ENCODE measurements at places on chromosomes 13 and 19.

- no peak for DNase-seq
These were observed 104.6 kb downstream of the COL4A2 start for GRCh38 chr13:110411688-110412059.

GRCh38 chr13:25872481-25873241 is 179.2 kb downstream of the SHISA2 start:
- DNase-seq, result no peak

GRCh38 chr19:39746836-39747529 is 9.2 kb upstream of the CLC start:
- no peak for DNase-seq

GRCh38 chr13:47232516-47232915 is 335.7 kb upstream of the HTR2A start:
- no peak for DNase-seq

DNA sequence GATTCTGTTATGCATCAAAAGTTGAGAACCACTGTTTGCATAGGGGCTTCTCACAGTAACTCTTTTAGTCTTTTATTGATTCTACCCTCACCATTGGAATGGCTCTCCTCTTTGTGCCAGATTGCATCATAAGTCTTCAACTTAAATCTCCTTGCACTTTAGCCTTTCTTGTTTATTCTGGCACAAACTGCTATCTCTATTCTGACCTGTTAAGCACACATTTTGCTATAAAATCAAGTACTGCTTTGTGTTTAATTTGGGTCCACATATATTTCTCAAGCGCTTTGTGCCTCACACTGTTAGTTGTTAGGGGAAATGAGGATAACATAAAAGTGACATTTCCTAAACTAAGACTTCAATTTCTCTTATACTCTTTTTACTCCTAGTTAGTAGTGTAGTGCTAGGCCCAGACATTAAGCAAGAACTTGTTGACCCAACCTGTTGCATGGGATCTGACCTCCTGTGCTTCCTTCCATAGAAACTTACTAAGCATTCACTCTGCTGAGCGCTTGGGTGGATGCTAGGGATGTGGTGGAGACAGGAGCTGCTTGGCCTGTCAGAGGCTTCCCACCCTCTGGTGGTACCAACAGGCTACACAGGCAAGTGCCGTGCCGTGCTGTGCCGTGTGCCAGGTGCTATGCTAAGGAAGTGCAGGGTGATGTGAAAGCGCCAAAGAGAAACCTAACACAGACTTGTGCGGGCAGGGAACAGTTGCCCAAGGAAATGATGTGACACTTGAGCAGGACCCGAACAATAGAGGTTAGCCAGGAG is 1.2 kb downstream of the UTP14C start:
- DNase-seq, result no peak

- DNase-seq, result no peak
These were observed 96.8 kb downstream of the ARHGEF7 start for GRCh38 chr13:111211789-111212516.

GRCh38 chr19:39517432-39517831 is 2.5 kb downstream of the SELENOV start:
- DNase-seq, result no peak

DNA sequence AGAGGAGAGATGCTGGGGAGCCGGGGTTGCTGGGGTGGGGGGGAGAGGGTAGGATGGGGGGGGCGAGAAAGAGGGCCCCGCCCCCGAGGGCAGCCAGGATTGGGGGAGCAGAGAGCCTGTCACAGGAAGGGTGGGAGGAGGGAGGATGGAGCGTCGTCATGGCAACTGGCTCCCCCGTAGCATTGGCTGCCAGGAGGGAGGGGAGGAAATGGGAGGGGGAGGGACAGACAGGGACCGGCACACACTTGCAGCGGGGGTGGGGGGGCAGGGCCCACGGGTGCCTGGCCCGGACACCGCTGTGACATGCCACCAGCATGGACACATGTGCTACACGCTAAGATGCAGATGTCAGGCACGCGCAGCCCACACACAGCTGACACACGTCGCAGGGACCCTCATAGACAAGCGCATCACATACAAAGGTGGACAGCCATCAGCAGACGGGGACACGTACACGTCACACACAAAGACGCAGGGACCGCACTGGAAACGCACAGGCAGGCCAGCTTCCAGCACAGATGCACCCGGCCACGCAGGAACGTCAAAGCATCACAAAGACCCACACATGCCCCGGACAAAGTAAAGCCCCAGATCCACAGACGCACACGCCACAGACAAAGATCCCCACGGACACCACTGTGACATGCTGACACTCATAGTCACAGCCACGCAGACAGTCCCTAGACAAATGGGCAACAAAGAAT is at the start of gene LMTK3:
Gene LMTK3 (minus strand): TSS at position 36 of the 704 bp plus-strand sequence. CDS start 259 bp downstream, outside the sequence.
- no peak for DNase-seq

GRCh38 chr19:49271080-49271753 is 53.8 kb downstream of the SLC6A16 start:
- DNase-seq, result no peak

DNA sequence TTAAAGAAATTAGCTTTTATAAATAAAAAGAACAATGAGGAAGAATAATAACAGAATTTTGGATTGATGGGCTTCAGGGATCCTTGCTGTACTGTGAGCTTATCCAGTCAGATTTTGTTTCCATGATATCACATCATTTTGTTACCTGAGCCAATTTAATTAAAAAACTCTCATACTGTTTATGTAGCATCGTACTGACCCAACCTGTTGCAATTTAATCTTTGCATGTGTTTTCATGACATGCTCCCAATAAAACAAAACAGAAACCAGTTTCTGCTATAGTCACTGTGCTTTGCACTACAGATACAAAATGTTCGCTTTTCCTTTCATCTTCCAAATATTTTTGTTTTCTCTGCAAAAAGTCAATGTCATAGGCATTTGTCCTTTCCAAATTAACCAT is 109.7 kb upstream of the RNF113B start:
- DNase-seq, result no peak

- DNase-seq, result no peak
These were observed 102.7 kb upstream of the POSTN start for GRCh38 chr13:37701306-37701705.

GRCh38 chr19:8601796-8602195 is 8.7 kb downstream of the ADAMTS10 start:
- DNase-seq, result no peak

DNA sequence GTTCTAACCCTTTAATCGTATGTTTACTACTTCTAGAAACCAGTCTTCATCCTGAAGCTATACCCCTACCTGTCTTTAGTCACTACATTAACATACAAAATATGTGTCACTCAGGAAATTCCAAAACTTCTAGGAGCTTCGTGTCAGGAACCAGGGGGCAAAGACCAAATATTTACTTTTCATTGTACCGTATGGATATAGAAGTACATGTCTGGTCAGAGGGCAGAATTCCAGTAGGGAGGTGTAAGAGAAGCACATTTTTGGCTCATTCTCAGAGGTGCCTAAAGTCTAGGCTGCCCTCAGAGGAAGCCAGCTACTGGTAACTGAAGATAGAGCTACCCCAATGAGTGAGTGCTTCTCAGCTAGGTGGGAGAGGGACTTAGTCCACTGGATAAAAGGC is 320.7 kb downstream of the DIAPH3 start:
- no peak for DNase-seq

- no peak for DNase-seq
These were observed 276.4 kb upstream of the TMTC4 start for GRCh38 chr13:100951016-100951415.

GRCh38 chr19:42613666-42614065 is 18.9 kb upstream of the CEACAM8 start:
- DNase-seq, result no peak

DNA sequence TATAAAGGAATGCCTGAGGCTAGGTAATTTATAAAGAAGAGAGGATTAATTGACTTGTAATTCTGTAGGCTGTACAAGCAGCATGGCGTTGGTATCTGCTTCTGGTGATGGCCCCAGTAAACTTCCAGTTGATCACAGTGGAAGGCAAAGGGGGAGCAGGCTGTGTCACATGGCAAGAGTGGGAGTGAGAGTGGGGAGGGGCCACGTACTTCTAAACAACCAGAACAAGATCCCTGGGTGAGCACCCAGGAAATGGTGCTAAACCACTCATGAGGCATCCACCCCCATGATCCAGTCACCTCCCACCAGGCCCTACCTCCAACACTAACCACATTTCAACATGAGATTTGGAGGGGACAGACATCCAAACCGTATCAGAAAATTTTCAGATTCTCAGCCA is 3.0 kb upstream of the RNF113B start:
- DNase-seq, result no peak

- no peak for DNase-seq
These were observed 14.8 kb upstream of the ATP8B3 start for GRCh38 chr19:1826557-1827521.

- no peak for DNase-seq
These were observed 10.9 kb downstream of the ZNF264 start for GRCh38 chr19:57202160-57202559.

GRCh38 chr13:91470084-91470621 is 71.7 kb downstream of the GPC5 start:
- no peak for DNase-seq

GRCh38 chr19:1252821-1253513 is 4.6 kb downstream of the MIDN start:
- peak; percentile 91 for DNase-seq

- no peak for DNase-seq
These were observed 139.8 kb upstream of the SOX1 start for GRCh38 chr13:111927181-111927540.

GRCh38 chr13:26061947-26062346 is 10.1 kb upstream of the SHISA2 start:
- DNase-seq, result peak; percentile 49

GRCh38 chr19:42032431-42032830 is 37.6 kb downstream of the GRIK5 start:
- no peak for DNase-seq

DNA sequence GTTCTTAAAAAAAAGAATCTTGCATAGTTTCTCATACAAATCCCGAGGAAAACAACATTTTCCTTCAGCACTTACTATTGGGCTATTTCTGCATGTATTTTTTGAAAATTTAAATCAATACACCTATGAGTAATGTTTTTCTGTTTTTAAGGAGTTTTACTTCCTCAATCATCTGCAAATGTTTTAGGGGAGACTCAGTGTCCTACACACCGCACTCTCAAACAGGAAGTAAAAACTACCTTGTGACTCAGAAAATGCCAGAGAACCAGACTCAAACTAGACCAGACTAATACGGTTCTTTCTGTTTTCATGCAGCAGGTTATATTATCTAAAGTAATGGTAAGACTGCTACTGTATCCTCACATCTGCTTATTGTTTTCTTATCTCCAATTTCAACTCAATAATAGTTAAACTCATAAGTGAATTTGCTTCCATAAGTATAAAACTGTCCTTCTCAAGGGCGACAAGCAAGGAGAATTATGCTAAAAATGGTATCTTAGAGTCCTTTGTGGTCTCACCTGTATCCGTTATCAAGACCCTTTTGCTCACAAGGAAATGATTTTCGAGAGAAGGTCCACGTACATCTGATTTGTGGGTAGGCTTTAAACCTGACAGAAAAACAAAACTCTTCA is 52.5 kb downstream of the FLT3 start:
- DNase-seq, result no peak

- no peak for DNase-seq
These were observed 405.0 kb upstream of the ZNF507 start for GRCh38 chr19:31940396-31940795.

GRCh38 chr19:50975766-50976165 is 6.4 kb upstream of the KLK6 start:
- no peak for DNase-seq

- no peak for DNase-seq
These were observed 60.8 kb downstream of the ALOX5AP start for GRCh38 chr13:30796132-30796572.

GRCh38 chr19:3770136-3770999 is 1.7 kb downstream of the RAX2 start:
- no peak for DNase-seq

DNA sequence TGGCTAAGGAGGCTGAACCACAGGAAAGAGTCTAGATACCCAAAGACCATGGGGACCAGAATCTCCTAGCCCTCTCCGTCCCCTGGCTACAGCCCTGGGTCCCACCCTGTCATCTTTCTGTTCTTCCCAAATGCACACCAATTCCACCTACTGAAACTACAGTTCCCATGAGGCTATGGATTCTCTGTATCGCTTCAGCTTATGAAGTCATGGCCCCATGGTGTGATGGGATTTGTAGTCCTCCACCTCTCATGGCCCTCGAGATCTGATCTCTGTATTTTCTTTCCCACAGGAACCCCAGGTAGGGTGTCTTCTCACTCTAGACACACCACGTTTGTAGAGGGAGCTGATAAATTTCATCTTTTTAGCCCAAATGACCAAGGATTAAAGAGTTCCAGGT is 11.8 kb downstream of the PTPRH start:
- DNase-seq, result no peak

- no peak for DNase-seq
These were observed at the start of gene HS6ST3 for GRCh38 chr13:96089749-96090239. TSS of gene HS6ST3 (plus strand) at chr13:96090107.

GRCh38 chr13:108787700-108788414 is 158.4 kb downstream of the MYO16 start:
- DNase-seq, result no peak

- no peak for DNase-seq
These were observed 142.8 kb upstream of the SOX1 start for GRCh38 chr13:111923991-111924677.

DNA sequence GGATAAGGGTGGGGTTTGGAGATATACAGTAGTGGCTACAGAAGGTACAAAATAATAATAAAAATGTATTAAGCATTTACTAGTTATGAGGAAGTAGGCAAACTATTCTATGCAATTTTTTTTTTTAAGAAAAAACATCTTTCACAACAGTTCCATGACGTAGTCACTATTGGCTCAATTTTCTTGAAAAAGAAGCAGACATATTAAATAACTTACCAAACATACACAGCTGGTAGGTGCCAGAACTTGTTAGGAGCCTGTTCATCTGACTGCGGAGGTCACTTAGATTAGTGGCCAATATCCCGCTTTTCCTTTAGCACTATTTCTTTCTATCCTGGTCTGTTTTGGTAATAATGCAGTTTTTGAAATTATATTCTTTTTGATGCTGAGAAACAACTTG is 593.5 kb downstream of the KCTD12 start:
- no peak for DNase-seq

DNA sequence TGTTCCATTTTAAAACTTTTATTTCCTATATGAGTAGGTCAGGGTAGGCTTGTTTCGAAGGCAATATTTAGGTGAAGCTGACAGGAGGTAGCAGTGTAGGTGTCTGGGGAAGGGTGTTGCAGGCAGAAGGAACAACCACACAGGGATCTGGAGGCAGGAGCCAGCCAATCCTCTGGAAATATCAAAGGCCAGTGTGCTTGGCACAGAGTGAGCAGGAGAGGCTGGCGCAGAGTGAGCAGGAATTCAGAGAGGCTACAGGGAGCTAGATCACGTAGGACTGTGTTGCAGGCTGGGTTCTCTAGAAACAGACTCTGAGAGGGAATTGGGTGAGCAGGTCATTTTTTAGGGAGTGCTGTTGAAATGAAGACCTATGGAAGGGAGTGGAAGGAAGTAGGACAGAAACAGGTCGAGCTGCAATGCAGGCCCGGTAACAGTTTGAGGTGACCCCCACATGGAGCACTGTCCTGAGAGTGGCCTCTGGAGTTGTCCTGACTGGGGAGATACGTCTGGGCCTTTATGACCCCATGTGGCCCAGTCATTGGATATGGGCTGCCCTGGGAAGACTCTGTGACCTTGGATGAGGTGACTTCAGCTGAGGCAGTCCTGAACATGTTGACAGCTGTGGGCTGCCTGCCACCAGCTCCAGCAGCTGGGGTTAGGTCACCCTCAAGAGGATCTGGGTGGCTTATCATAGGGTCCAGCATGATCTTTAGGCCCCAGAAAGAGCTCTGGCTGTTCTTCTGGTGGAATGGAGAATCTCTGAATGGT is 51.7 kb downstream of the ERCC5 start:
- DNase-seq, result no peak

- no peak for DNase-seq
These were observed 812 bp downstream of the DPY19L3 start for GRCh38 chr19:32406161-32407003.

GRCh38 chr13:35675651-35676050 is 199.2 kb upstream of the MAB21L1 start:
- DNase-seq, result no peak
